ENCODE measurements at places on chromosomes 6 and 20. TPM values are rescaled to one million over a fixed set of nuclear protein-coding genes. Genes with fewer than 3 reads are reported as not detected.

The ECT2L gene
- total RNA-seq = 0.09 TPM

- H3K36me3 ChIP-seq = no peaks in the 10 kb centered on the region
- peaks cover 2% of the 10 kb centered on the region for H3K4me1 ChIP-seq
- DNase-seq = no peak
- H3K27ac ChIP-seq = no peak overlapping the region
- H3K4me3 ChIP-seq = no peak overlapping the region
Observed at GRCh38 chr6:166742981-166743380, 115.9 kb upstream of the RPS6KA2 start.

- H3K27me3 ChIP-seq = no peaks in the 10 kb centered on the region
- no peak overlapping the region for H3K4me3 ChIP-seq
- no peak for DNase-seq
- H3K4me1 ChIP-seq = no peaks in the 10 kb centered on the region
- H3K36me3 ChIP-seq = no peaks in the 10 kb centered on the region
Observed at GRCh38 chr6:122799916-122800686, 11.0 kb downstream of the SMPDL3A start.

DNA sequence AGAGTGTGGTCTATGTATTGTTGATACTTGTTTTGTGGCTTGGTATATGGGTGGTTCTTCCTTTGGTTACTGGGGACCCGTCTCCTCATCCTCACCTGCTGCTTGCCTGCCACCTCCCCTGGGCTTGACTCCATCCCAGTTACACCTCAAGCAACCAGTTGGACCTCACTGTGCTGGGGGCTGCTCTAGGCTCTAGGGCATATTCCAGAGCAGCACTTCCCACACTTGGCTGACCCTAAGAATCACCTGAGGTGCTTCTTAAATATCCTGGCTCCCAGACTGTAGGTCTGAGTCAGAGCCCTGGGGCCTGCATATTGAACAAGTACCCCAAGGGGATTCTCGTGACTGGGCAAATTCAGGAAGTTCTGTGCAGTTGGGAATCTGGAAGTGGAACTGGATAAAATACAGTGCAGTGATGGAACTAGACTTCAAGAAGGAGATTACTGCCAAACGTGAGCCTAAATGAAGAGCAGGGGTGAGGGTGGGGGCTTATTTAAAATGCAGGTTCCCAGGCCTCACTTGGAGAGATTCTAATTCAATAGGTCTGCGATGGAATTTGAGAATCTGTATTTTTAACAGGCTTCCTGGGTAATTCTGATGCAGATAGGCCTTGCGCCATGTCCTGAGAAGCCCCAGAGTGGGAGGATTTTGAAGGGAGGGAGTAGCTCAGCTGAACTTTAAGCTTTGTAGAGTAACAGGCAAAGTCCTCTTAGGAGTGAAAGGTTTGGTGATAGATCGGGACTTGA is 7.6 kb downstream of the SPATS1 start:
- no peak overlapping the region for H3K27ac ChIP-seq
- no peak overlapping the region for H3K4me3 ChIP-seq
- no peak for DNase-seq
- no peaks in the 10 kb centered on the region for H3K4me1 ChIP-seq
- H3K36me3 ChIP-seq = no peaks in the 10 kb centered on the region

DNA sequence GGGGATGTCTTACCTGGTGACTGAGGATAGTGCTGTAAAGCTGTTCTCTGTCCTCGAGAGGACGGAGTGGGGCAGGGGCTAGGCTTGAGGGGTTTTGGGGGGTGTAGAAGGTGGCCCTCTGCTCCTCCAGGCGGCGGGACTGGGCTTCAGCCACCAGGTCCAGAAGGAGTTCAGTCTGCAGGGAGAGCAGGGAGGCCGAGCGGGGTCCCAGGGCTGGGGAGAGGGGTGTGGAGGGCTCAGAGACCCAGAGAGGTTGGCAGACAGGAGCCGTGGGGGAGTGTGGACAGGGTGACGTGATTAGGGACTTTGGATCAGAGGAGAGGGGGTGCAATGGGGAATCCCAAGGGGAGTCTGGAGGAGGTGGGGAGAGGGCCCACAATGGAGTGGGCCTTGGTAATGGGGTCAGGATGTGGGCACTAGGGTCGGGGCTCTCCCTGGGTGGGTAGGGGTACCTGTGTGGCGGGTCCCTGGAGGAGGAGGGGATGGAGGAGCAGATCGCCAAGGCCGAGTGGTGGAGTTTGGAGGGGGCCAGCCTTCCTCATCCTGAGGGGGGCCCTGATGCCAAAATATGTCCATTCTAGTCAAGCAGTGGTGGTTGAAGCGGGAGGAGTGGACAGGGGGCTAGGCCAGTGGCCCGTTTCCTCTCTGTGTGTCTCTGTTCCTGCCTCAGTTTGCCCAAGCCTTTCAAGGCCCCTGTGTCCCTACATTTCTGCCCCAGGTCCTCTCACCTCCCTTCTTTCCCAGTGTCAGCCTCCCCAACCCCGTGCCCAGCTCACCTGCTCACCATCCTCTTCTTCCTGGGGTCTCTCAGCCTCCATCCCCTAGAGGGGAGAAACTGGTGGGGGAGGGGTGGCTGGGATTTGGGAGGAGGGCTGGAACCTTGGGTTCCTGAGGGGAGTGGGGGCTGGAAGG is 491 bp downstream of the GPSM3 start:
- H3K4me3 ChIP-seq = peak overlapping the region; percentile 92
- no peak for DNase-seq
- H3K27ac ChIP-seq = peak overlapping the region; percentile 94
- no peaks in the 10 kb centered on the region for H3K27me3 ChIP-seq
- peaks cover 47% of the 10 kb centered on the region for H3K4me1 ChIP-seq

DNA sequence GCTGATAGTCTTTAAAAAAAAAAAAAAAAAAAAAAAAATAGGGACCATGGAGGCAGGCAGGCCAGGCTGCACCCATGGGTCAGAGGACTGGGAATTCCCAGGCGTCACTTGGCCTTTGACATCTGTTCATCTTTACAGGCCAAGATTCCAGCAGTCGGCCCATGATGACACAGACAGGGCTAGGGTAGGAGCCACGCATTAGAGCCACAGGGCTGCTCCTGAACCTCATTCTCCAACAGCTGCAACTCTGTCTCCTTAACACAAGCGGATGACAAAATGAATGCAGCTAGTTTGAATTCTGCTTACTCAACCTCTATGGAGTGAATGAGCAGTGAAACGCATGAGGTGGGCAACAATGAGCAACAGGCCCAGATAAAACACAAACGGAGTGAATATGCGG is 126.4 kb downstream of the LY86 start:
- H3K4me3 ChIP-seq = no peak overlapping the region
- H3K4me1 ChIP-seq = peaks cover 36% of the 10 kb centered on the region
- DNase-seq = no peak
- H3K27me3 ChIP-seq = no peaks in the 10 kb centered on the region
- H3K27ac ChIP-seq = no peak overlapping the region

- H3K27me3 ChIP-seq = no peaks in the 10 kb centered on the region
- no peak overlapping the region for H3K27ac ChIP-seq
- peaks cover 45% of the 10 kb centered on the region for H3K36me3 ChIP-seq
Observed at GRCh38 chr20:17939622-17940223, 28.9 kb downstream of the SNX5 start.

DNA sequence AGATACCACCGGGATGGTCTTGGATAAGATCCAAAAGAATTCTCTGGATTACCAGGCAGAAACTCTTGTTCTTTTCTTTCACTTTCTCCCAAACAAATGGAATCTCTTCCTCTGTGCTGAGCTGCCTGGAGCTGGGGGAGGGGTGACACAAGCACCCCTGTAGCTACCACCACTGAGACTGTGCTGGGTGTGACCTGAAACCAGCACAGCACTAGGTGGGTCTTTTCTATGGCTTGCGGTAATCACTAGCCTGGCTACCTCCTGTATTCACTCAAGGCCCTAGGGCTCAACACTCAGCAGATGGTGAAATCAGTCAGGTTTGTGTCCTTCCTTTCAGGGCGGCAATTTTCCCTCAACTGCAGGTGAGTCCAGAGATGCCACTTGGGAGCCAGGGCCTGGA is 122.4 kb upstream of the CENPW start:
- no peaks in the 10 kb centered on the region for H3K36me3 ChIP-seq
- H3K27ac ChIP-seq = no peak overlapping the region
- H3K4me1 ChIP-seq = no peaks in the 10 kb centered on the region

Measured in thymus (tissue), 14 donors.